RWPE2 (cell line): ENCODE measurements at places on chromosomes 2 and 18.

DNA sequence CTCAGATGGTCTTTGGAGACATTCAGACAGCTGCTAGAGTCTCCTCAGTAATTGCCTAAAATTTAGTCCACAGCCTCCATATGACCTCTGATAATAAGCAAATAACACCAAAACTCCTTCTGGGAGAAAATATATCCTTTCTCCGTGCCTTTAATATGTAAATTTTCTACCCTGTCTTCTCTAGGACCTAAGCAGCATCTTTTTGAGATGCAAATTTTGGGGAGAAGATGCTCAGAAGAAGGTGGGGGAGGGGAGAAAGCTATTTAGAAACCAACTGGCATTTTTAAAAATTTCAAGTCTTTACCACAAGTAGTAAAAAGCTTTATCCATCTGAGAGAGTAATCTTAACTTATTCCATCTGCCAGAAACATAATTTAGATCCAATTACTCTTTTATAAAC, 120.4 kb upstream of the MSH6 start:
- H3K36me3 ChIP-seq: no peaks in the 10 kb centered on the region
- no peak overlapping the region for H3K4me3 ChIP-seq
- no peak for DNase-seq
- no peak overlapping the region for H3K27ac ChIP-seq

DNA sequence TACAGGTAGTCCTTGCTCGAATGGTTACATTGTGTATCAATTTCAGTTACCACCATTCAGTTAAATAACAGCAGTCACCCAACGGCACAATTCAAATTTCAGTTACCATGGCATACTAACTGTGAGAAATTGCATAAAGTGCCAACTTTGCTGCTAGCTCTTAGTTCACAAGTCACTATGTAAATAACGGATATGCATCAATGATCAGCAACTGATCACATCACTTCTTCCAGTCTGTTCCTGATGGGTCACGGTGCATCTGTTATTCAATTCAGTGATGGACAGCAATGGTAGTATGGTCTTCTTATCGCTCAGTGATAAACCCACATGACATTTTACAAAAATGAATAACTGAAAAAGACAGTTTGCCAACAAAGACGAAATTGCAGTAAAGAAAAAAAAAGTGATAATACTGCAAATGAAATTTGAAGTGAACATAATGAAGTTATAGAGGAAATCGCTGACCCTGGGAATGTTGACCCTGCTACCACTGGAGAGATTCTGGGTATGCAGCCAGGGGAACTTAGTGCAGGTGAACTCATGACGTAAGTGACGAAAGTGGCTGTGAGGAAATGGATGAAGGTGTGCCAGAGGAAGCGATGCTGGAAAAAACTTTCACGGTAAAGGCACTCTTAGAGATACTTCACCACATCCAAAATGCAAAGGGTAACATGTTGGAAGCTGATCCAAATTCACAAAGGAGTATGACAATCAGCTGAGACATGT, 25.9 kb upstream of the RAPGEF4 start:
- no peak for DNase-seq
- no peak overlapping the region for H3K27ac ChIP-seq
- H3K4me1 ChIP-seq: peaks cover 4% of the 10 kb centered on the region
- no peaks in the 10 kb centered on the region for H3K36me3 ChIP-seq

- DNase-seq: no peak
- H3K36me3 ChIP-seq: no peaks in the 10 kb centered on the region
- no peak overlapping the region for H3K27ac ChIP-seq
Measured at GRCh38 chr2:46025081-46025480, 272.1 kb upstream of the EPAS1 start.

- H3K4me1 ChIP-seq: peaks cover 11% of the 10 kb centered on the region
- no peak overlapping the region for H3K27ac ChIP-seq
- DNase-seq: no peak
- H3K27me3 ChIP-seq: peaks cover 5% of the 10 kb centered on the region
Measured at GRCh38 chr2:111035830-111036441, 84.8 kb upstream of the BCL2L11 start.

DNA sequence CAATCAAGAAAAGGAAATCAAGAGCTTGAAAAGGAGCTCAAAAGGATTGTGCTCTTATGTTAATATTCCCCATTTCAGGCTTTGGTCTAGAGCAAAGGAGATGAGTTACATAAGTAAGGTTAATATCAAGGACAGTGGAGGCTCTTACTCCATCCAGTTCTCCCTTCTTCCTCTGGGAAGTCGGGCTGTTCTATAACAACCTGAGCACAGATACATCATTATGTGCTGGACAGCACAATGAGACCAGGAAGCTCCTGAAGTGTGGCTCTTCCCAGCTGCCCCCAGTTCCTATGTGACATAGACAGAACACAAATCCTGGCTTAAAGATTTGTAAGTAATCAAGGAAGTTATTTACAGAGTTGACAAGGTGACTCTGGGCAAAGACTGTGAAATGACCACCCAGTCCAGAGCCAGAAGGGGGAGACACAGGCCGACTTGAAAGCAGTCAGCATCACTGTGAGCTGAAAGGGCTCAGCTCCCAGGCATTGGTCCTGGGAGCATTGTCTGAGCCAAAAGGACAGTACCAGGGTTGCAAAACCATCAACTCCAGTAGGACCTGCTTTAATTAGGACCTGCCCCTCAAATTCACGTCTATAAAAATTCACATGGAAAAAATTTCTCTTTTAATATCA, 917.6 kb upstream of the ACVR2A start:
- DNase-seq: no peak
- no peaks in the 10 kb centered on the region for H3K36me3 ChIP-seq
- no peaks in the 10 kb centered on the region for H3K4me1 ChIP-seq
- no peak overlapping the region for H3K27ac ChIP-seq
- no peaks in the 10 kb centered on the region for H3K27me3 ChIP-seq

DNA sequence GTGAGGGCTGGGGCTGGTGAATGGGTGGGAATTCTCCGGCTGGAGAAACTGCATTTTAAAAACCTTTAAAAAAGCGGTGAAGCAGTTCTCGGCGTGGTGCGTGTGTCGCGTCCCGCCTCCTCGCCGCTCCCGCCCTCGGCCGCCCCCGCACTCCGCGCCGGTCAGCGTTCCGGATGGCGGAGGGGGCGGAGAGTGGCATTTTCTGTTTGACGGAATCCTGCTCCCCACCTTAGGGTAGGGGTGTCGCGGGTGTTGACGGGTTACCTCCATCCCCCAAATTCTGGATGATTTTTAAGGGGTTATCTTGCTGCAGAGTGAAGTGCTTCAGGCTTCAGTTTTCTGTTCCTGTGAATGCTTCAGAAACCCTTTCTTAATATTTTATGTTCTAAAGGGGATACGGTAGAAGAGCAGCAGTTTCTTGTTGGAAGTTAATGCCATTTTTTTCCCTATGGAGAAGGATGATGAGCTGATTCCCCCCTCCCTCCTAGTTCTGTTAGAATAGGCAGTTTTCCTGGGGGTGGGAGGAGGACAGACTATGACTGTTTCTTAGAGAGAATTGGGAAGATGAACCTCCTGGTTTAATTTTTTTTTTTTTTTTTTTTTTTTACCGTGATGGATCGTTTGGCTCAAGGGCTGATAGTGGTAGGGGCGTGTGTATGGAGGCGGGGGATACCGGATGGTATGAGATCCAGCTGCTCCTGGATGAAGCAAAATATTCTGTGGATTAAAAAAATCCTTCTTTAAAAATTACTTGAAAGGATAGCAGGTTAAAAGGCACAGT, 756 bp downstream of the ABI2 start:
- H3K27me3 ChIP-seq: no peaks in the 10 kb centered on the region
- peak overlapping the region; percentile 60 for H3K4me3 ChIP-seq
- peaks cover under 1% of the 10 kb centered on the region for H3K36me3 ChIP-seq

- no peak for DNase-seq
- H3K36me3 ChIP-seq: no peaks in the 10 kb centered on the region
- no peak overlapping the region for H3K4me3 ChIP-seq
Measured at GRCh38 chr2:236717729-236718128, 148.1 kb downstream of the ACKR3 start.

DNA sequence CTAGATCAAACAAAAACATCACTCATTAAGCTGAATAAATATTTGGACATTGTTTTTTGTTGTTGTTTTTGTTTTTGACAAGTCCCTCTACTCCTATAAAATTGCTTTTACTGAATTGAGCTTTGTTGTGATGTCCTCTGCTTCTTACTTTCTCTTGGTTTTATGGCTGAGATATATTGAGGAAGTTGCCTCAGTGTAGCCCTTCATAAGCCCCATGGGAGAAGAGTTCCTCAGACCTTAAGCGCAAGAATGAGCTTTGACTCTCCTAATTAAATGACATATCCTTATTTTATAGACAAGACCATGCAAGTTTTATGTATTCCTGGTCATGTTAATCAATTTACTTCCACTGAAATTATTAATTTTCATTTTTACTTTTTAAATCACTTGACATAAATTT, 54.9 kb downstream of the CERKL start:
- no peaks in the 10 kb centered on the region for H3K4me1 ChIP-seq
- H3K4me3 ChIP-seq: no peak overlapping the region
- no peak overlapping the region for H3K27ac ChIP-seq
- H3K27me3 ChIP-seq: no peaks in the 10 kb centered on the region

DNA sequence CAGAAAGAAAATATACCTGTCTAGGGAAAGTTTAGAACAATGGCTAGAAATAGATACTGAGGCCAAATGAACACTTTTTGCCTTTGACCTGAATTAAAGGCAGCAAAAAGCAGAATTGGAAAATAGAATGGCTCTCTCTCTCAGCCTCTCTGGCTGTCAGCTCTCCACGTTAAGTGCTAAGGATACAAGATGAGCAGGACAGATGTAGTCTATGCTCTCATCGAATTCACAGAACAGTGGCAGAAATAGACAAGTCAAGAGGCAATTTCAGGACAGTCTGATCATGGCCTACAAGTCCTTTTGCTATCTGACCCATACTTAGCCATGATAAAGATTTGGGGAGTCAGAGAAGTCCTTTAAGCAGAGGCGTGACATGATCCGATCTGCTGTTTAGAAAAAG, 120.2 kb upstream of the CREB1 start:
- peak overlapping the region; percentile 92 for H3K27ac ChIP-seq
- H3K4me1 ChIP-seq: peaks cover 21% of the 10 kb centered on the region
- DNase-seq: no peak

DNA sequence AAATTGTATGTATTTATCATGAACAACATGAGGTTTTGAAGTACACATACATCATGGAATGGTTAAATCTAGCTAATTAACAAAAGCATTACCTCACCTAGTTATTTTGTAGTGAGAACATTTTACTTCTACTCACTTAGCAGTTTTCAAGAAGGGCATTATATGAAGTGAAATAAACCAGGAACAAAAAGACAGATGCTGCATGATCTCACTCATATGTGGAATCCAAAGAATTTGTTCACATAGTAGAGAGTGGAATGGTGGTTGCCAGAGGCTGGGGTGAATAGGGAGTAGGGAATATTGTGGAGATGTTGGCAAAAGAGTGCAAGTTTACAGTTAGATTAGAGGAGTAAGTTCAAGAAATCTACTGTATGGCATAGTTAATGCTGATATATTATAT, 292.0 kb downstream of the ASXL3 start:
- no peak overlapping the region for H3K27ac ChIP-seq
- H3K4me1 ChIP-seq: no peaks in the 10 kb centered on the region
- DNase-seq: no peak
- H3K36me3 ChIP-seq: no peaks in the 10 kb centered on the region

- H3K36me3 ChIP-seq: no peaks in the 10 kb centered on the region
- peak overlapping the region; percentile 61 for H3K27ac ChIP-seq
- H3K27me3 ChIP-seq: no peaks in the 10 kb centered on the region
- H3K4me3 ChIP-seq: no peak overlapping the region
Measured at GRCh38 chr18:73340135-73340977, 472.6 kb upstream of the NETO1 start.

- no peak overlapping the region for H3K27ac ChIP-seq
- no peak overlapping the region for H3K4me3 ChIP-seq
- no peaks in the 10 kb centered on the region for H3K4me1 ChIP-seq
Measured at GRCh38 chr2:85734942-85735608, 18.7 kb upstream of the ATOH8 start.

GRCh38 chr2:43104106-43104505, 122.3 kb downstream of the ZFP36L2 start:
- no peaks in the 10 kb centered on the region for H3K36me3 ChIP-seq
- no peaks in the 10 kb centered on the region for H3K27me3 ChIP-seq
- H3K27ac ChIP-seq: no peak overlapping the region

DNA sequence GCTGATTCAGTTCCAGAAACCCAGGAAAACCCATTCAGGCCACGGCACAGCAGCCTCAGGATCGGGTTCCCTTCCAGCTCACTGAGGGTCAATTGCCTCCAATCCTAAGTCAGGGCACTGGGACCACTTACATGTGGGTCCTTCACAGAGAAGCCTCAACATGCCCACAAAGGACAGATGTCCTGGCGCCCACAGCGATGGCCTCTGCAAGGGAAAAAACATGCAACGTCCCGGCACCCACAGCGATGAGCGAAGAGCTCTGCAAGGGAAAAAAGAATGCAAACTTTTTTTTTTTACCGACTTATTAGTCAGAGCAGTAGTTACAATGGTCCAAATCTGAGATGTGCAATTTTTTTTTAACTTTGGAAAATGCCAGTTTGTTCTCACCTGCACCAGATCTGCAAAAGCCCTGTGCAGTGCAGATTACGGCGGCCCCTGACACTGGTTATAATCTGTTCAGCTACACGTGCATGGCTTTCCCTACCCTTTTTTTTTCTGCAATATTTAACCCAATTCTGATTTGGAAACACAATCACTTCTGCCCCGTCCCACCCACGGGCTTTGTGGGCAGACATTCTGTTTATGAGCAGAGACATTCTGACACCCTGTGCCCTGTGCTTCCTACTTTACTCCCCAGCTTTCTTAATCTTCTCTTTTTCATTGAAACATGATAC, 159.3 kb upstream of the SALL3 start:
- no peak for DNase-seq
- no peak overlapping the region for H3K4me3 ChIP-seq
- peaks cover 7% of the 10 kb centered on the region for H3K27me3 ChIP-seq
- no peak overlapping the region for H3K27ac ChIP-seq
- no peaks in the 10 kb centered on the region for H3K36me3 ChIP-seq
- H3K4me1 ChIP-seq: no peaks in the 10 kb centered on the region
